Left renal pelvis (tissue), 4 donors: ENCODE measurements at places on chromosomes 13 and 19.

GRCh38 chr13:83733293-83733692, 149.0 kb downstream of the SLITRK1 start:
- no peak for DNase-seq

DNA sequence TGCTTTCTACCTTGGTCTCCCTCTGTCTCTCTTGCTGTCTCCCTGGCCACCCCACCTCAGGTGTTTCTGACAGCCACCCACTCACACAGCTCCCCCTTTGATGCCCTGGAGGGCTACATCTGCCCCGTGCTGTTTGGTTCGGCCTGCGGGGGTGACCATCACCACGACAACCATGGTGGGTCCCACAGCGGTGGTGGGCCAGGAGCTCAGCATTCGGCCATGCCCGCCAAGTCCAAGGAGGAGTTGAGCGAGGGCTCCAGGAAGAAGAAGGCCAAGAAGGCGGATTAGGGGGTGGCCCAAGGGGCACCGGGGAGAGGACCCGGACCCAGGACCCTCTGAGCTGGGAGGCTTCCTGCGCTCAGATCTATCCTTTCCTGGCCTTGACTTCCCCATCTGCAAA, 27.1 kb downstream of the TMEM38A start:
- DNase-seq: no peak

- DNase-seq: no peak
Observed at GRCh38 chr13:110877737-110878258, 37.1 kb downstream of the ANKRD10 start.

- DNase-seq: peak; percentile 63
Observed at GRCh38 chr19:35267818-35268535, 785 bp upstream of the USF2 start.

DNA sequence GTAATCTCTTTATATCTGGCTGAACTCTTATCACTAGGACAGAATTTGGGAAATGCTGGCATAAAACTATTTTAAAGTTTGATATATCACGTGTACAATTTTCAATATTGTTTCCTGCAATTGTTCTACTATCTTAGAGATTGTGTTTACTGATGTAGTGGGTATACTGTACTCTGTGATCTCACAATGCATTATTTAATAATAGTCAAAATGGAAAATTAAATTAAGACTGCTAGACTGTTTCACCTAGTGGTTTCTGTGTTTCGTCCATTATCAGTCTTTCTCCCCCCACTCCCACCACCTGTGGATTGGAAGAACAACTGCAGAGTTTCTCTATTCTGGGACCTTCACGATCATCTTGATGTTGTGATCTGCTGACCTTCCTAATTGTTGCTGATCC, 449.2 kb upstream of the SLC10A2 start:
- no peak for DNase-seq

DNA sequence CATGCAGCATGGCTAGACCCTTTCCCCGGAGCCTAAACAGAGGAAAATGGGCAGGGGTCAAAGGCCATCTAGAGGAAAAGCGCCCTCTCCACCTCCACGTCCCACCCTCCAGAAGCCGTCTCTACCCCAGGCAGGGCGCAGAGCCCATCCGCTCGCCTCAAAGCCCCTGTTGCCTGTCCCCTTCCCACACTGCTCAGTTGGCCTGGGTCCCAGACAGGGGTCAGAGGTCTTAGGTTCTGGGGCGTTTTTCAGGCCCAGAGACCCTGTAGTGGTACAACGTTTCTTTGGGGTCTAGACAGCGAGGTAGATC, 285 bp downstream of the TMEM143 start:
- DNase-seq: no peak

- no peak for DNase-seq
Observed at GRCh38 chr13:27712421-27712820, 79.9 kb upstream of the GSX1 start.

DNA sequence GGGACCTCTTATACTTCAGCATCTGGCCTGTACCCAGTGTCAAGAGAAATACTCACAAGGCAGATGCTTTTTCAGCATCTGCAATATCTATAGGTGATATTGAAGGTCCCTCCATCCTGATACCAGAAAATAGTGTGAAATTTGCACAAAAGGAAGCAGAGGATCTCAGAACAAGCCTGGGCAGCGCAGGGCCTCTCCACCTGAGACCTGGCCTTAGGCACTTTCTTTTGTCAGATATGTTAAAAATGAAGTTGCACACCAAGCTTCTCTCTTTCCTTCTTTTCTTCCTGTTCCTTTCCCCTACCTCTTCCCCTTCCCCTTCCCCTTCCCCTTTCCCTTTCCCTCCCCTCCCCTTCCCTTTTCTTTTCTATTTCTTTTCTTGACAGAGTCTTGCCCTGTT, 62.2 kb downstream of the ARHGEF18 start:
- no peak for DNase-seq

GRCh38 chr19:31591258-31591657, 242.0 kb upstream of the TSHZ3 start:
- no peak for DNase-seq

GRCh38 chr13:107554460-107554859, 660.9 kb downstream of the LIG4 start:
- DNase-seq: peak; percentile 8

GRCh38 chr19:9782338-9782737, 13.8 kb upstream of the ZNF846 start:
- DNase-seq: no peak

DNA sequence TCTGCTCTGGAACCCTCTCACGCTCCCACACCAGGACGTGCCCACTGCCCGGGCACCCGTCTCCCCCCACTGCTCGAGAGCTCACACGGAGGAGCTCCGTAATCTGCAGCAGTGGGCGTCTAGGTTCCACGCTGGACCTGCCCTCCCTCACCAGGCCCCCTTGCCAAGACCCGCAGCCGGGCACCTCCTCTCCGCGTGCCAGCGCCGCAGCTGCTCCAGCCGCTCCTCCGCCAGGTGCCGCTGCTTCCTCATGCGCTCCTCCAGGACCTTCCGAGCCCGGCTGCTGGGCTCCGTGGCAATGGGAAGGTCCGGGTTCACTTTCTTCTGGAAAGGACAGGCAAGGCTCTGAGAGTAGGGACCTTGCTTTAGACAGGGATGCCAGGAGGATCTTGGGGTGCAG, 35.0 kb upstream of the MATK start:
- no peak for DNase-seq

DNA sequence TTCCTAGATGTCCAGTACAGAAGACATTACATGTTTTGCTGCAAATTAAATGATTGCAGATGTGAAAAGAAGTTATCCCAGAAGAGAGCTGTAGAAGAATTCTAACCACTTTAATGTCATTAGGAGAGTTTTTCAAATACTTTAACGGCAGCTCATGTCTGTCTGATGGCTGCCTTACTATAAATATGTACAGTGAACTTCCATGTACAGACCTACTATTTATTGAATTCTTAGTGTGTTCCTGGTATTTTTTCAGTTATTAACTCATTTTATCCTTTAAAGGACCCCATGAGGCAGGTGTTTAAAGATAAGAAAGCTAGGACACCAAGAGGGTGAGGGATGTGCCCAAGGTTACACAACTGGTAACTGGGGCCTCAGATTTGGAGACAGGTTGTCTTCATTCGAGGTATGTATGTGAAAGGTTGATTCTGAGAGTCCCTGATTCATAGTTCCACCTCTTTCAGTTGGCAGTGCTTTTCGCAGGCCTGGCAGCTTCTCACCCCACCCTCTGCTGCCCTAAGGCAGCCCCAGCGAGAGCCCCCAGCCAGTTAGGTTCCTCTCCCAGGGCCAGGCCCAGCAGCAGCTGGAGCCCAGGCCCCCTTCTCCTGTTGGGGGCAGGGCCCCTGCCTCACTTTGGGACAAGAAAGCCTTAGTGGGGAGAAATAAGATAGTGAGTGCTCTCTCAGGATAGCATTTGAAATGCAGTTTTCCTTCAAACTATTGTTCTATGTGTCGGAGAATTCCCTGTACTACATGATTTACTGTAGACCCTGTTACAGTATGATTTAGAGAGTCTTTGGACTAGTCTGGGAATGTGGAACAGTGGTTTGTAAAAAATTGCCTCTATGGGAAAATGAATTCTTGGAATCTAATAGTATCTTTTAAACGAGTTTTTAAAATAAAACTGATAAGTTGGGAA, 67.7 kb upstream of the TEX29 start:
- DNase-seq: no peak

DNA sequence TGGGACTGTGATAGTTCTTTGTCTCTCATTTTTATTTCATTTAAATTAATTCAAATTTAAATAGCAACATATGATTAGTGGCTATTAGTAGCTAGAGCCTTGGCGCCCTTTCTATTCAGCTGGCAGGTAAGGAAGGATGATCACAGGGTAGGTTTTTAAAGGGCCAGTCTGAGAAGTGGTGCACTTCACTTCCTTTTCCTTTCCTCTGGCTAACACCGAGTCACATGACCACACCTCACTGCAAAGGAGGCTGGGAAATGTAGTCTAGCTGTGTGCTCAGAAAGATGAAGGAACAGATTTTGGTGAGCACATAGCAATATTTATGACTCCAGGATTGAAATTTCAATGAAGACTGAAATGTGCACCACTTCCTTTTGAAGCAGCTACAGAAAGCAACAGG, 128.7 kb downstream of the TSHZ3 start:
- DNase-seq: no peak

DNA sequence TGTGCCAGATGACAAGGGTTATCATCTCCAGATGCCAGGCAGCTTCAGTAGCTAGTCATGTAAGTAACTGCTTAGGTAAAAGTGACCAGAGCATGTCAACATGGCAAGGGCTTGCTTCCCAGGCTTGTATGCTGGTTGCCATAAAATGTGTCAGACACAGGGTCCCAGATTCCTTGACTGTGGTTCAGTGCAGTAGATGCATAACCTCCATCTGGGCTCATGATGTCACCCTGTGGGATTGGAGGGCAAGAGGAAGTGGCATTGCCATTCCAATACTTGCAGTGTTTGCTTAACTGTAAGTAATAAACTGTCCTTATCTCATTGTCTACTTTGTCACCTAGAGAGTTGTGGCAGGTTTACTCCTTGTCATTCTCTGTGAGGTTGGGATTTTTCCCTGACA, 226.8 kb downstream of the PCDH17 start:
- DNase-seq: no peak

- DNase-seq: no peak
Observed at GRCh38 chr13:43119206-43119605, 95.8 kb downstream of the DNAJC15 start.

DNA sequence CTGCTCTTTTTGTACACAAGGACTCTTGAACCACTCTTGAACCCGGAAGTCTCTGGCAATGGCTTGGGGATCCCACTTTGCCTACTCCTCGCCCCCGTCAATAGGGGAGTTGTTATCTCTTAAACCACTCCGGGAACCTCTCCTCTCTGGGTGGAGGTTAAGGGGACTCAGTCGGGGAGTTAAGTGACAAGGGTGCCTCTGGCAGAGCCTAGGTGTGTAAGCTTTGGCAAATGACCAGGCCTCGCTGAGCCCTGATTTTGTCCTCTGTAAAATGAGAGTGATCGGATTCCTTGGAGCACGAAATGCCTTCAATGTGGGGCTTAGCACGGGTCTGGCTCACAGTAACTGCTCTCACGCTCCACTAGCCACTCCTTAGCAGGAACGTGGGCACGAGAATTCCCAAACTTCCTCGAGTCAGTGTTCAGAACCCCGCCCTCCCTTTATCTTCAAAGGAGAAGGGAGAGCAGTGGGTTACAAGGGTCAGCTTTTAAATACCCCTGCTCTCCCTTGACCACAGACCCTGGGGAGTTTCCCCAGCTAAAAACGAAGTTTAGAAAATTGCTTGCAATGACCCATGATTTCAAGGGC, 193.3 kb downstream of the KATNAL1 start:
- no peak for DNase-seq

GRCh38 chr19:18494267-18494607, 27.6 kb downstream of the ELL start:
- no peak for DNase-seq

GRCh38 chr19:10114651-10115391, 3.3 kb downstream of the P2RY11 start:
- DNase-seq: no peak

DNA sequence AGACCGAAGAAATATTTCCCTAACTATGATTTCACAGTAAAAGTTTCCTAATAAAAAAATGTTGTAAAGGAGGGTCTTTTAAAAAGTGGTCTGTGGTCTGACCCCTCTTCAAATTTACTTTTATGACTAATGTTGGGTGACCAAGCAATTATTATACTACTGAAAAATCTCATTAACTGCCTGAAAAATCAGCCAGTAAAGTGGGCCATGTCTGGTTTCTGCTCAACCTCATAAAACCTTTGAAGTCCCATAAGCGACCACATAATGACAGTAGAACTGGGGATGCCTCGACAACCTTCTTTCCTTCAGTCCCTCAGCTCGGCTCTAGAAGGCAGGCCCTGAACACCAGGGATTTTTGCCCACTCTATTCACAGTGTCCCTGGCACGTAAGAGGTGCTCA, 434.3 kb downstream of the EFNB2 start:
- DNase-seq: no peak

GRCh38 chr19:12364391-12365235, 870 bp downstream of the ZNF442 start:
- DNase-seq: peak; percentile 23

- DNase-seq: no peak
Observed at GRCh38 chr19:2240881-2241760, 4.5 kb downstream of the SF3A2 start.

DNA sequence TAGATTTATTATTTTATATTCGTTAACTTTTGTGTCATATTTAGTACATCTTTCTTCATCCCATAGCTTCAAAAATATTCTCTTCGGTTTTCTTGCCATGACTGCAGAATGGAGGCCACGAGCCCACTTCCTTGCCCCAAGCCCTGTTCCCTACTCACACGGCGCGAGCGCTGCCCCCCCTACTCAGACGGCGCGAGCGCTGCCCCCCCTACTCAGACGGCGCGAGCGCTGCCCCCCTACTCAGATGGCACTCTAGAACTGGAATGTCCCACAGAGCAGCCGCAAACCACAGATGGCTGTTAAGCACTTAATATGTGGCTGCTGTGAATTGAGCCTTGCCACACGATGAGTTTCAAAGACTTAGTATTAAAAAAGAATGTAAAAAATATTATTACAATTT, 102.2 kb upstream of the PEG3 start:
- no peak for DNase-seq

DNA sequence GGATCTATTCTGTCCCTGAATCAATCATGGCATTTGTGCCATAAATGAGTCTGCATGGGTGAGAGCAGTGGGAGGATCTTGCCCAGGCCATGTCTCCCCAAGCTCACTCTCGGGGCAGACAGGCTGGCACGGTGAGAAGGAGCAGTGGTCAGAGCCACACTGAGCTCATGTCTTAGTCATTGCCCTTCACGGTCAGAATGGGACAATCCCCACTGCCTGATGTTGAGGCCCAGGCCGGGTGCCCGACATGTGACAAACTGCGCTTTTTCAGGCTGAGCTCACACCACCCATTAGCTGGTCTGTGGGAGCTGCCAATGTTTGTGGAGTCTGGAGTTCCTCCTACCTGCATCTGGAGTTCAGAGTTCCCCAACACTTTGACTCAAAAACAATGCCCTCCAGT, 481.9 kb downstream of the COG6 start:
- no peak for DNase-seq

DNA sequence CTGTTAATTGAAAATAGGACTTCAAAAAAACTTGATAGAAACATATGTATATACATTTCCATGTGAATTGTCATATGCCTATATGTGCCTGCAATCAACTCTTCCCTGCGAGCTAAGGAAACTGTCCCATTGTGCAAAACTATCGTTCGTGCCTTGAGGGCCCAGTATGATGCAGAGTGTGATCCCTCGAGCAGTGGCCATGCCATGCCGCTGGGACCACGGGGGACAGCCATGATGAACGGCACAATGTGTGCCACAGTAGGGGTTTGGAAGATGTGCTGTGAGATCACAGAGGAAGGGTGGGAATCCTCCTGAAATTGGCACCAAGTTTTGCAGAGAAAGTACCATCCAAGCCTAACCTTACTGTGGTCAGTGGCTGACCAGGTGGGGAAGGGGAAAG, 118.1 kb upstream of the SOX1 start:
- no peak for DNase-seq

- DNase-seq: no peak
Observed at GRCh38 chr13:112115403-112116091, 48.6 kb downstream of the SOX1 start.
